ENCODE measurements at places on chromosomes 13 and 19. TPM values are rescaled to one million over a fixed set of nuclear protein-coding genes. Genes with fewer than 3 reads are reported as not detected.

The HPN gene
- total RNA-seq, result 2.7 TPM

The IFNL4 gene
- not detected for total RNA-seq

The SYNE4 gene
- 1.4 TPM for total RNA-seq

The CCDC124 gene
- 62.5 TPM for total RNA-seq

The NLRP7 gene
- not detected for total RNA-seq

The ATP4B gene
- total RNA-seq, result not detected

The ZNF567 gene
- 4.0 TPM for total RNA-seq

The IL17D gene
- 0.16 TPM for total RNA-seq

The CNMD gene
- total RNA-seq, result not detected

The RFPL4AL1 gene
- total RNA-seq, result not detected

The ZNF844 gene
- 0.30 TPM for total RNA-seq

The SELENOV gene
- not detected for total RNA-seq

The C3 gene
- total RNA-seq, result 63.2 TPM

The MIR17HG gene
- 4.5 TPM for total RNA-seq

The ALOX5AP gene
- total RNA-seq, result 1.1 TPM

The PVR gene
- total RNA-seq, result 93.9 TPM

The RUBCNL gene
- total RNA-seq, result 0.65 TPM

The DNMT1 gene
- 57.3 TPM for total RNA-seq

The PRRG2 gene
- total RNA-seq, result 8.2 TPM

The AMH gene
- 1.3 TPM for total RNA-seq

The OXGR1 gene
- not detected for total RNA-seq

The LHFPL6 gene
- total RNA-seq, result 14.8 TPM

The FBN3 gene
- total RNA-seq, result not detected

The LILRB3 gene
- not detected for total RNA-seq

The FOXA3 gene
- total RNA-seq, result not detected

The OR7D4 gene
- not detected for total RNA-seq

The CNN1 gene
- not detected for total RNA-seq

The PSMC4 gene
- total RNA-seq, result 157 TPM

The ZNF525 gene
- 6.1 TPM for total RNA-seq

The MBD3L2 gene
- total RNA-seq, result not detected

The PSG3 gene
- total RNA-seq, result not detected

The TMPRSS9 gene
- not detected for total RNA-seq

The CYP4F12 gene
- total RNA-seq, result not detected

The SIGLEC8 gene
- not detected for total RNA-seq

The PEAK3 gene
- not detected for total RNA-seq

The MEIOSIN gene
- not detected for total RNA-seq

The STOML3 gene
- not detected for total RNA-seq

The IRGC gene
- total RNA-seq, result not detected

The MAB21L1 gene
- total RNA-seq, result 0.30 TPM

The CD37 gene
- total RNA-seq, result not detected

The SYCN gene
- not detected for total RNA-seq

The CRX gene
- total RNA-seq, result not detected

The C19orf38 gene
- total RNA-seq, result 0.39 TPM

The FCER2 gene
- not detected for total RNA-seq

The CYSLTR2 gene
- total RNA-seq, result not detected

The EHD2 gene
- total RNA-seq, result 117 TPM

The PLPPR3 gene
- 0.27 TPM for total RNA-seq

The CAMSAP3 gene
- total RNA-seq, result 4.2 TPM

The ADGRE3 gene
- not detected for total RNA-seq

The IRF3 gene
- total RNA-seq, result 83.8 TPM

The ZNF229 gene
- total RNA-seq, result 9.3 TPM

The HNRNPM gene
- total RNA-seq, result 116 TPM

The TTYH1 gene
- total RNA-seq, result not detected
